ENCODE measurements at places on chromosomes 6 and 20.

GRCh38 chr6:67535946-67536345 is 1099.1 kb upstream of the ADGRB3 start:
- DNase-seq: no peak

- DNase-seq: peak; percentile 66
Measured at GRCh38 chr6:42166444-42167141, 6.6 kb upstream of the GUCA1A start.

DNA sequence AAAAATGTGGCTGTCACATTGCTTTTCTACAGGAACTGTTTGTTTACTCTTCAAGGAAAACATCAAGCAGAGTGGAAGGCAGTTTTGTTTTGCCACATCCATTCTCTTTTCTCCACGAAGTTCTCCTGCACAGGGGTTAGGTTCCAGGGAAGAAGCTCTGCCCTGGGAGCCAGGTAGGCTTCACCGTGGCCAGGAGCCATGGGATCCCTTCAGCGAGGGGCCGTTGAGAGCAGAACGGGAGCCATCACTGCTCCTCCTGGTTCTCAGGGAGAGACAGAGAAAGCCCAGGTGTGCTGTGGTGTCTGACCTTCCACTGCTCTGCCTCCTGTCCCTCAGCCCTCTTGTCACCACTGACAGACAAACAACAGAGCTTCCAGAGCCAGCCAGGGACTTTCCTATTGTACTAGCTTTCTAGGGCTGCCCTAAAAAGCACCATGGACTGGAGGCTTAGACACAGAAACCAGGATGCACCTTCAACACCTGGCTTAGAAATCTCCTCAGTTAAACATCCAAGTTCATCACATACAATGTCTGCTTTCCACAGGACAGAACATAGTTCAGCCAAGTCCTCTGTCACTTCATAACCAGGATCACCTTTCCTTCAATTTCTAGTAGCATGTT is 75.6 kb upstream of the SLC22A23 start:
- DNase-seq: no peak

- DNase-seq: no peak
Measured at GRCh38 chr6:87669051-87669450, 33.0 kb downstream of the AKIRIN2 start.

GRCh38 chr20:57265336-57265996 is 975 bp downstream of the BMP7 start:
- DNase-seq: no peak

DNA sequence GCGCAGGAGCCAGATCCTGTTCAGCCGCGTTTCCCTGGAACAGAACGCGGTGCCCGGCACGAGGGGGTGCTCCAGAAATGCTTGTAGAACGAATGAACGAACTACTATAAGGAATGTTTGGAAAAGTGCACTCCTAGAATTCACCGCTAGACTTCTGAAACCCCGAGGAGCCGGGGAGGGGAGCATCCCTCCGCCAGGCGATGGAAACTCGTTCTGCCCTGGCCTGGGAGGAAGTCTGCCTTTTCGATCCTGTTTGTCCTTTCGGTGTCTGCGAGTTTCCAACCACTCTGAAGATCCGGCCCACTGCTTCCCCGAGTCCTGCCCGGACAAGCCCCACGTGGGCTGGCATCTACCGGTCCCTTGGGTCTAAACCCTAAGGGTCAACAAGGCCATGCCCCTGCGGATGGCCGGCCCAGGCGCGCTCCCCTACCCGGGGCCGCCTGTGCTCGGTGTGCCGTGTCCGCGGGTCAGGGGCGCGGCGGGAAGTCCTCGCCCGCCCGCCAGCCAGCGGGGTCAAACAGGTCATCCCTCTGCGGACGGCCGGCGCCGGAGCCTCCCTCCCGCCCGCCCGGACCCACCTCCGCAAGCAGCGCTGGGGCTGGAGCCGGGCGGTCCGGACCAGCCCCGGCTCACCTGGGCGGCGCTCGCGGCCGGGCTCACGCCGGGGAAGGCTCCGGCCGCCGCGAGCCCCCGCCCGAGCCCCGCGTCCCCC is 526 bp downstream of the SULF2 start:
- no peak for DNase-seq

DNA sequence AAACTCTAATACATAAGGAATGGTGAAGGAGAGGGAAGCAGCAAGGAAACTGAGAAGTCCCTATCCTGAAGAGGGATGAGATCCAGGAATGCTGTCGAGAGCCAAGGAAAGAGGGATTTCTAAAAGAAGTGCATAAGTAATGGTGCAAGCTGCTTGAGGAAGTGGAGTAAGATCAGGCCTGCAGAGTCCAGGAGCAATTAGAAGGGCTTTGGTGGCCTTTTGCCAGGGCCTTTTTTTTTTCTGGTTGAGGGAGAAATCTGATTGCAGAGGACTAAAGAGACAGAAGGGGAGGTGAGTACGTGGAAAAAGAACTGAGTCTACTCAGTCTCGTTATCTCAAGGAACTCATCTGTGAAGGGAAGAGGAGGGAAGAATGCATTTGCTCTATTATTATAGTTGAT is 396.2 kb downstream of the UTRN start:
- no peak for DNase-seq

DNA sequence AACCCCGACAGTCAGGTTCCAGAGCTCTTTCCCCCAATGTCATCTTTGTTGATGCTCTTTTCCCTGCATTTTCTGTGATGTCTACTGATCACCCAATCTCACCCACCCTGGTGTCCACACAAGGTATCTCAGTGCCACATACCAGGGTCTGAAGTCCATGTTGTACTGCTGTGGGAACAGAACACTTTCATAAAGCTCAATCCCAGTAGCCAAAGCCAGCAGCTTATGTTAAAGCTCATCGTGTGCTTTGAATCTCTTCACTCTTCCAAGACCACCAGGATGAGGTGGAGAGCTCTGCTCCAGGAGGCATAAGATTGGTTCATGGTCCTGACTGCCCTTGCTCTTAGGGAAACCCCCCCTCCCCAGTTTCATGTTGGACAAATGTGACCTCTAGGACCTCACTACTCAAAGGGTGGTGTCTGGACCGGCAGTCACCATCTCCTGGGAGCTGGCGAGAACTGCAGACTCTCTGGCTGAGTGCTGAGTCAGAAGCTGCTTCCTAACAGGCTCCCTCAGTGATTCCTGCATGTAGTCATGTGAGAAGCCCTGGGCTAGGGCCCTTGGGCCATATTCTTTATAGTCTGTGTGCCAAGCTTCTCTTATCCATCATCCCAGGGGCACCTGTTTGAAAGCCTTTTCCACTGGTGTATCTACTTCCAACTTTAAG is 13.4 kb upstream of the CPNE5 start:
- no peak for DNase-seq

DNA sequence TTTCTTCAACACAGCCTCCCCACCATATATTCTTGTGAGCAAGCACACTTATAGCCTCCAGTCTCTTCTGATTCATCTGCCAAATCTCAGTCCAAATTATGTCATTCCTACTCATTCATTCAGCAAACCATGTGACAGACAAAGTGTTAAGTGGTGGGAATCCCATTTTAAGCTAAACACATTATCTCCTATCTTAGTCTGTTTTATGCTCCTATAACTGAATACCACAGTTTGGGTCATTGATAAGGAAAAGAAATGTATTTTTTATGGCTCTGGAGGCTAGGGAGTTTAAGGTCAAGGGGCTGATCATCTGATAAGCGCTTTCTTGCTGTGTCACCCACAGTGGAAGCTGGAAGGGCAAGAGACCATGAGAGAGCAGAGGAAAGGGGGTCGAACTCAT is 23.9 kb upstream of the SMIM13 start:
- no peak for DNase-seq

- no peak for DNase-seq
Measured at GRCh38 chr6:54700158-54700557, 146.4 kb upstream of the FAM83B start.

DNA sequence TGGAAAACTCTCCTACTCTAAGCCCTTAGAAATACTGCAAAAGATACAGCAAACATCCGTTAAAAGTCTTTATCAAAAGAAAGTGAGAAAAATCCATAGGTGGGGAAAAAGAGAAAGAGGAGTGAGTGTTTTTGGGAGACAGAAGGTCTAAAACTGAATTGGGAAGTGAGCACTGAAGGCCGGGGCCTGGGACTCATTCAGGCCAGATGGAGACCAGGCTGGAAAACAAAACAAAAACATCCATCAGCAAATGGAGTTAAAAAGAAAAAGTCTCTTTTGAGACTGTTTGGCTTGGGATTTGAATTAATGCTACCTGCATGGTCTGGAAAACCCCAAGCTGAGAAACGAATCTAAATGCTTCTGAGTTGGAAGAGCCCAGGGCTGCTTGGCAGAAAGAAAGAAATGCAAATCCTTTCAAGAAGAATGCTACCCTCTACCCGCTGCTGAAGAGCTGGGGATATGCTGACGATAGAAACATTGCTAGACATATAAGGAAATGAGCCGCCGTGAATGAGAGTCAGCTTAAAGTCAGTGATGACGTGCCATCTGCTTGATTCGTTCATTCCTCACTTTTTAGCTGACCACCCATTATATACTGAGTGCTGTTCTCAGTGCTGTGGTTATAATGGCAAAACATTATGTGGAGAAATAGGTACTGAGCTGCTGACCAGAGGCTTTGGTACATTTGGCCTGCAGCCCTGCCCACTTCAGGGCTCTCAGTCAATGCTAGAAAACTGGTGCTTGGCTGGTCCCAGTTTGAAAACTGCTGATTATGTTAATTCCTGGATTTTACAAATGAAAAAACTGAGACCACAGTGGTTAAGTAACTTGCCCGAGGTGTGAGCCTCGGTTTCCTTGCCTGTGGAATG is 28.0 kb upstream of the TULP4 start:
- DNase-seq: peak; percentile 47

DNA sequence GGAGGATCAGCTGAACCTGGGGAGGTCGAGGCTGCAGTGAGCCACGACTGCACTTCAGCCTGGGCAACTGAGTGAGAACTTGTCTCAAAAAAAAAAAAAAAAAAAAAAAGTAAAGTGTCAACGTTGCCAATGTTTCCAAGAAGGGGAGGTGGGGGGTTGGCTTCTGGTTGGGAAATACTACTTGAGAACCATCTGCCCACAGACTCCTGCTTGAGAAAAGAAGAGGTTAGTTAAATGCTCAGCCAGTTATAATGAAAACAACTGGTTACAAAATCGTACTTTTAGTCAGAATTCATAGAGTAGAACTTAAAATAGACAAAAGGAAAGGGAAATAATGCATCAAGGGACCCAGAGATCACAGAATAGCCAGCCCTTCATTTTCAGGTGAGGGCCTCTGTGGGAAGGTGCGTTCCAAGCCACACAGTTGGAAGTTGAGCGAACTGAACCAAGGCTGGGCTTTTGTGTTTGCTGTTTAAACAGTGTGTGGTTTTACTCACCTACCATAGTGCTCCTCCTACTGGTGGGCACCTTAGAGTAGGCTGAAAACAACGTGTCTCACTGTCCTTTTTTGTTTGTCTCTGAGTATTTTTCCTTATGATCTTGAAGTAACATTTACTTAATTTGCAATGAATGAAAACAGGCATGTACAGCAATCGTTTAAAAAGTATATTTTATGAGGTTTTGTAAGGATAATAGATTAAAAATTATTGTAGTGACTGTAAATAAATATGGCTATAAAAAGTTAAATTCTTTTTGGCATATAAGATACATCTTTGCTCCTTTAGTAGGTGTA is 200.7 kb downstream of the BCAS1 start:
- DNase-seq: peak; percentile 81

GRCh38 chr20:38190166-38190565 is 25.1 kb upstream of the TGM2 start:
- DNase-seq: no peak

DNA sequence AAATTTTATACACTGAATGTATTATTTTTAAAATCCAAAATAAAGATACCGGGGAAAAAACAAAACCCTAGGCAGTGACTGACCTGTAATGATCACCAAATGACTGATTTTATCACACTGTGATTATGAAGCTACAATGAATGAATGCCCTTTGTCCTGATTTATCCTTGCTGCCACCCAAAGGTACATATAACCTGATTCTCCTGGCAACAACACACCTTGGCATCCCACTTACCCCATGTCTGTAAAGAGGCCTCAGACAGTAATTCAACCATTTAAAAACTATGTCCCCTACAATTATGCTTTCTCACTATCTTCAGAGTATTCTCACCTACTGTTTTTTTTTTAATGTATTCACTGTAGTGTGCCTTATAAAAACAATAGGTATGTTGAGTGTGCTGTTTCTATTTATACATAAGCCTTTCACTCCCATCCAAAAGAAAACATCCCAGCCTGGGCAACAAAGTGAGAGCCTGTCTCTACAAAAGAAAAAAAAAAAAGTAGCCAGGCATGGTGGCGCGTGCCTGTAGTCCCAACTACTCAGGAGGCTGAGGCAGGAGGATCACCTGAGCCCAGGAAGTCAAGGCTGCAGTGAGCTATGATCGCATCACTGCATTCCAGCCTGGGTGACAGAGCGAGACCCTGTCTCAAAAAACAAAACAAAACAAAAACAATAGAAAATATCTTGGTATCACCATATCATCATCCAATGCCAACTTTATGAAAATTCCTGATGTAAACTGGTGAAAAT is 21.7 kb downstream of the B4GALT5 start:
- DNase-seq: no peak

- no peak for DNase-seq
Measured at GRCh38 chr6:25439368-25439767, 160.2 kb downstream of the CARMIL1 start.

DNA sequence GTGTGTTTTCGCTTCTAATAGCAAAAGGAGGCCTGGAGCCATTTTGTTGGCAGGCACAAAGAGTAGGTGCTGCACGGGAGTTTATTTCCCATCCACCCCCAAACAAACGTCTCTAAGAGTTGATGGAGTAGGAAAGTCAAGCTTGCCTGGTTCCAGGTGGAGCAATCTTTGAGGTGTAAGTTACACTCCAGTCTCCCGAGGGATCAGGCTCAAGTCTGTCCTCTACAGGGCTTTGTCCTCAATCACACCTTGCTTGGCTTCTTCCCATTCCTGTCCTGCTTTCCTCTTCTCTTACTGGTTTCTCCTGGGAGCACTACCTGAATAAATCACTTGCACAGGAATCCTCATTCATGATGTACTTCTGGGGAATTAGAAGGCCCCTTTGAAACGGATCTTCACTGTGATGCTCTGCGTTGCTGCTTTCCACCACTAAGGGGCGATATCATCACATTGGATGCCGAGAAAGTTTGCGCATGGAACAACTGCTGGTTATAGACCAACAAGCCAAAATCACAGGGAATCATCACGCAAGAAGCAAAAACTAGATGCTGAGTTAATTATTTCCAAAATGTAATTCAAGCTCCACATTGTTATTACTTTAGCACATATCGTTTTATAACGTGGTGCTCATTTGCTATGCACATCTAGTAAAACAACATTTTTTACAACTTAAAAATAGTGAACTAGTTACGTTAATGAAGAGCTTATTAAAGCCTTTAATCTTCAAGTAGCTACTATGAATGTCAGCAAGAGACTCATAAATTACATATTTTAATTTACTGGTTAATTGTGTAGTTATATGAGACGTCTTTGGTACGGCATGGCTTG is 156.8 kb downstream of the DNAH8 start:
- DNase-seq: peak; percentile 69

GRCh38 chr6:137224799-137225198 is 5.6 kb upstream of the IFNGR1 start:
- peak; percentile 22 for DNase-seq

GRCh38 chr6:113018351-113019151 is 671.4 kb downstream of the RFPL4B start:
- DNase-seq: no peak

- no peak for DNase-seq
Measured at GRCh38 chr6:169083508-169083874, 170.2 kb downstream of the THBS2 start.
